Effector memory CD8-positive, alpha-beta T cell (primary cell): ENCODE measurements at places on chromosomes 6 and 20.

- DNase-seq, result no peak
Observed at GRCh38 chr6:149890629-149891045, 7.3 kb downstream of the RAET1E start.

DNA sequence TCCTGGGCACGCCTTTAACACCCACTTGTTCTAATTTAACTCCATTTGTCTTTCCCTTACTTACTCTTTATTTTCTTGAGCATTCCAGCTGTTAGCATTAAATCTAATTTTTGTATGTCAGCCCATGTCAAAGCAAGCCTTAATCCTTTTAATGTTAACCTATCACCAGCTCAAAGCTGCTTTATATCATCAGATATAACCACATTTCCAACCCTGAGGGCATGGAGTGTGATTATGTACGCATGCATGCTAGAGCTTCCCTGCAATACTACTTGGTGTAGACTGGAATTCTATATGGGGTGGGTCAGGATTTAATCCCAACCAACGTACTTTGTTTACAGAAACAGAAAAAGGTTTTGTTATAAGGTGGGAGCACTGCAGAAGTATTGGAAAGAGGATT, 139.4 kb upstream of the HMGN3 start:
- no peak for DNase-seq

DNA sequence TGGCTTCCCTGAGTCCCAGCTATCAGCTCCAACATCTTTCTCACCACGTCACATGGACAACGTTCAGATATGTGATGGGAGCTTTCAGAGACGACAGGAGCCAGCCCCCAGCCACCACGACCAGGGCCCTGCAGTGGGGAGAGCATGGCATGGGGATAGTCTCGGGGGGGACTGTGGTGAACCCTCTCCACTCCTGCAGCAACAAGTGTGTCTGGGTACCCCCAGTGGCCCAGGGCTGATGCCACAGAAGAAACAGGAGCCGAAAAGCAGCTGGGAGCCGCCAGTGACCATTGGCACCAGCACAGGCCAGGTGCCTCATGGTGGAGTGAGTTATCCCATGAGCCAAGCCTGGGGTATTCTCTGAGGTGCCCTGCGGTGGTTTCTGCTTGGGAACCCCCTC, 339.7 kb downstream of the TAF4 start:
- DNase-seq, result no peak

DNA sequence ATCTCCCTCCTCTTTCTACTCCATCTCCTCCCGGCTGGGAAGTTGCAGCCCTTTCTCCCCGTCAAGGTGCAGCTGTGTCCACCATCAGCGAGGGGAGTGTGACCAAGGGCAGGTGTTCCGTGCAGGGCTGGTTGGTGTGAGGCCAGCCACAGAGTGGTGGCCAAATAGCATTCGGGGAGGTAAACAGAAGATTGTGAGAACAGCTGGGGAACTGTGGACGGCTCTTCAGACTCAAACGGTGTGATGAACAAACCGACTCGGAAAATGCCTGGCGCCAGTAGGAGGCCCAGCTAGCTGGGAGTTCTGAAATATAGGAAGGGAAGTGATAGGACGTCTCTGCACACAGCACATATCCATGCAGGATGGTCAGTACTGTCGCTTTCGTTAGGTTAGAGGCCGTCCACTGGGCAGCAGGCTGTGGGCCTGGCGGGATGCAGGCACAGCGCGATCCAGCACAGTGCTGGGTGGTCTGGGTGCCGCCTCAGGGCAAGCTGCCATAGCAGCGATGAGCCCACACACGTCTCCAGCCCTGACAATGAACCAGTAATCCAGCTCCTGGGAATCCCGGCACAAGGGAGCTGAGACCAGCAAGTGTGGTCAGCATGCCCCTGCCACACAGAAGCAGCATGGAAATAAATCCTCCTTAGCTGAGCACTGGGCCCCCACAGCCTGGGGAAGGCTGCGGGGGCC, 258.1 kb downstream of the TAF4 start:
- DNase-seq, result no peak

DNA sequence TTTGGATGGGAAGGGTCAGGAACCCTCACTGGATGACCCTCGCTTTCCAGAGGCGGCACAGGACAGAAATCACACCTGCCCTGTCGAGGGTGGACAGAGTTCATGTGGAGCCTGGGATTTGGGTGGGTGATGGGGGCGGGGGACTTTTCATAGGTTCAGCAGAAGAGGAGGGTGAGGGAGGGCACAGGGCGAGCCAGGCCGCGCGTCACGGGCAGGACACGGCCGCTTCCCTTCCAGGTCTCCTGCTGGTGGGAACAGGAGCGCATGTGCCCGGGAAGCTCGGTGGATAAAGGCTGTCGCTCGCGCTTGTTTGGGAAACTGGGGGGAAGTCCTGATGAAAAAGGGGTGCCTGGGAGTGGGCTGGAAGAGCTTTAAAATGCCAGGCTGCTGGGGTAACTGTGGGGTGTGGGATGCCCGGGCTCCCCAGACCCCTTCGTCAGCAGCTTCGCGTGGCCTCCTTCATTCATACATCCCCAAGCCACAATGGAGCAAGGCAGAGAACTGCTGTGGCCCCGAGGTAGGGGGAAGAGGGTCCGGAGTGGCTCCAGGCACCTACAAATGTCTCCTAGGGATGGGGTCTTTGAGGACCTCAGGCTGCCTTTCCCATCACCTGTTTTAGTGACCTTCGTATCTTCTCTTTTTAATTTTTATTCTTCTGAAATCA, 102.2 kb downstream of the DACT2 start:
- no peak for DNase-seq

DNA sequence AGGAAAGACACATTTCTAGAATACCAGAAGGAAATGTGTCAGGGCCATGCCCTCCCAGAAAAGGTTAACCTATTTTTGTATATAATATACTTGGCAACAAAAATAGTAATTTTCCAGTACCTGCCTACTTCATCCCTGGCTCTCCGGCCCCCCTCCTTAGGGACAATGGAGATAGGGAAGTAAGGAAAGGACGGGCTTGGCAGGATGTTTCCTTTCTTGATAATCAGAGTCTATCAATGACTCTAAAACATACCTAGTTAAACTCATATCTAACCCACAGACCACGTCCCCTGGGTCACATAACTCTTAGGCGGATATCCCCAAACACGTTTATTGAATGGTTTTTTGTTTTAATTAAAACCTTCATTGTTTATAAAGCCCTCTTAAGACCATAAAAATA, 11.8 kb downstream of the UQCC2 start:
- DNase-seq, result no peak

DNA sequence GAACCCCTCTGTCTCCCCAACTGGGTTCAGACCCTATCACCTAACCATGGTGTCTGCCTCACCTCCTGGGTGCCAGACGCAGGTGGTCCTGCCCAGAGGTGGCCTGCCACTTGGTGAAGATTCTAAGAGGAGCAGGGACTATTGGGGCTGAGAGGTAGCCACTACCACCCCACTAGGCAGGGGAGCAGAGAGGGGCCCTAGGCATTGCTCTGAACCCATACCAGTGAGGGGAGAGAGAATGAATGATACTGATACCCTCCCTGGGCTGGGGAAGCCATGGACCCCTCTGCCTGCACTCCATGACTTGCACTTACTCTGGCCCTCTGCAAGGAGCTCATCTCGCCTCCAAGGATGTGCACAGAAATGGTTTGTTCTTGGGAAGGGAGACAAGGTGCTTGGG, 31.7 kb upstream of the SPDEF start:
- no peak for DNase-seq

- DNase-seq, result peak; percentile 55
Observed at GRCh38 chr20:38222231-38222922, 38.2 kb downstream of the KIAA1755 start.

- no peak for DNase-seq
Observed at GRCh38 chr20:20060234-20060998, 8.1 kb downstream of the CFAP61 start.

GRCh38 chr6:129624488-129624887, 85.5 kb downstream of the ARHGAP18 start:
- DNase-seq, result no peak

- DNase-seq, result no peak
Observed at GRCh38 chr6:28764761-28765282, 159.0 kb downstream of the TRIM27 start.

- DNase-seq, result no peak
Observed at GRCh38 chr20:57385940-57386339, 5.3 kb upstream of the RBM38 start.

DNA sequence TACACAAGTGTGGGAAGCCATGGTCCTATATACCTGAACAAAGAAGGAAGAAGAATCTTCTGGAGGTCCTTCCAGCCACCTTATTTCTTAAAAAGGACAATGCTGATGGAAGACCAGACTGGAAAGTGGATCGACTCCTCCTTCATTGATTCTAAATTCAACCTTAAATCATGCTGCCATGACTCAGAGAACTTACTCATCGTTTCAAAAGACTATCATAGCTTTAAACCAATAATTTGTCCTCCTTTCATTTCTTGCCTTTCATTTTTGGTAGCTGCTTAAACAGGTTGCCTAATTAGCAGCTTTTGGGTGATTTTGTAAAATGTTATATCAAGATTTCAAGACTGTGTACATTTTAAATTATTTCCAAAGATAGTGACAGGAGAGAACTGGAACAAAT, 60.8 kb downstream of the RTN4IP1 start:
- no peak for DNase-seq

DNA sequence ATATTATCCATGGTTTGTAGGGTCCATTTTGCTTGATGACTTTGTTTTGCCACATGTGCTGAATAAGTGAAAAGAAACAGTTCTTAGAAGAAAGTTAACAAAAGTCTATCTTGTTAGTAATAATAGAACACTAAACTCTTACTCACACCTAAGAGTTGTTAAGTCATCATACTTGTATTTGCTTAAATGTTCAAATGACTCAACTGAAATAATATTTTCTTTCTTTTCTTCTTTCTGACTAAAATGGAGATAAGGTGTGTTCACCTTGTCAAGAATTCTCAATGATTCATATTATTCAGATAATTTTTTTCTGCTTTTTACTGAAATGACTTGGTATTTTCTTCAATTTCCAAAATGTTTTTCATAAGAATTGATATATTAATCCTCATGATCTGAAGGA, 327.2 kb downstream of the HTR1B start:
- no peak for DNase-seq

DNA sequence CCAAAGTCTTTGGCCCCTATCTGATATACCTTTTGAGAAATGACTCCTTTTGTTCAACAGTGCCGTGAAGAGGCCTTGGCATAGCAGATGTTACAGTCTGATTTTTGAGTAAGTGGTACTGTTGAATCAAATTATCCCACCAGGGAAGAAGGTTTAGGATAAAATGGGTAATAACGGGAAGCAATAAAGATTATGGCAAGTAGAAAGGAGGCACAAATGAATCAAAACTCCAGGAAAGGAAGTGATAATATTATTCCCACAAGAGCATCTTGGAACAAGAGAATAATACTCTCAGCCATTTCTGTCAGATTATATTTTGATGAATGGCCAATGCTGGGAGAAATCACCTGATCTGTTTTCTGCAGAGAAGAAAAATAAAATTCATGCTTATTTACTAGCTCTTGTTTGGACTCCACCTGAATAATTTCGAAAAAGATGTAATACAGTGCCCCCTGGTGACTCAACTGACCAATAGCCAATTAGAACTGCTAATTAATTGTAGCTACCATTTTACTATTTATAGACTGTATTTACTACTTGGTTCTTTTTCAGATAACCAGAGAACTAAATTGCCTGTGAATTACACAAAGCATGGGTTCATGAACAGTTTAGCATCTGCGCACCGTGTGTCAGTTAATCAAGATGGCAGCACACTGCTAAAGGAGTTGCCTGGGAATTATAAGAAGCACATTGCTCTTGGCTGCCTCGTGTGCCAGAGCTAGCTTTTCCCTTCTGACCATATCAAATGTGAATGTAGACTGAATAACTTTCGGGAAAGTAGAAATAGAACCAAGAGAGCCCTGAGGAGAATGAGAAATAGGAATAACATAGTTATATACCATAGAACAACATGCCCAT, 78.5 kb upstream of the TRDN start:
- DNase-seq, result no peak

DNA sequence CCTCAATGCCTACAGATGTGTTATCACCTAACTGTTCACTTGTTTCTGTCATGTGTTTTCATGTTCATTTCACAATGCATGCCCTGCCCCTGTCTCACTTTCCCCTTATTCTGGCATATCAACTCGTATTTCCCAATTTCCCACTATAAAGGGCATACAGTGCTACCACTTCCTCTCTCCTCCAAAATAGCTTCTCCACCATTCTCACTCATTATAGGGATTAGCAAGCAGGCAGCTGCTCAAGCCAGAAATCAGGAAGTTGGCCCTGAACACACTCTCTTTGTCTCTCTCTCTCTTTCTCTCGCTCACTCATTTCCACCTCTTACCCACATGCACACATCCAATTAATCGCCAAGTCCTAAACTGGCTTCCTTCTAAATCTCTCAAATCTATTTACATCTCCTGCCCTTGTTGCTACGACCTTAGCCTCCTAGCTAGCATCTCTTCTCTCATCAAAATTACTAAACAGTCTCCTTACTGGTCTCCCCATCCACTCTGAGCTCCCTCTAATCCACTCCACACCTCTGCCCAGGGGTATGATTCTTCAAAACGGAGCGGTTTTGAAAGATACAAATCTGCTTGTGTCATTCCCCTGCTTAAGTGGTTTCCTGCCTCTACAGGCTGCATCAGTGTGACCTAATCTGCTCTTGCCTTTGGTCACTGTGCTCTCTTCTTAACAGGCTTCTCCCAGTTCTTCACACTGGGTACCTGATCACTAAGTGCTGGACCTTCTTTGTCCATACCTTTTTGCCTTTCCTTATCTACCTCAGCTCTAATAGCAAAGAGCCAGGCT, 196.2 kb downstream of the BTBD9 start:
- no peak for DNase-seq

GRCh38 chr6:127854009-127854408, 46.8 kb downstream of the THEMIS start:
- no peak for DNase-seq

GRCh38 chr20:21090721-21091120, 15.4 kb downstream of the LINC00237 start:
- DNase-seq, result no peak

- DNase-seq, result no peak
Observed at GRCh38 chr6:170448317-170448716, 104.8 kb downstream of the PSMB1 start.
